ENCODE measurements at places on chromosomes 13 and 19. TPM values are rescaled to one million over a fixed set of nuclear protein-coding genes. Genes with fewer than 3 reads are reported as not detected.
A peak's percentile ranks its signal among the peaks of the same experiment; 100 is the strongest.

DNA sequence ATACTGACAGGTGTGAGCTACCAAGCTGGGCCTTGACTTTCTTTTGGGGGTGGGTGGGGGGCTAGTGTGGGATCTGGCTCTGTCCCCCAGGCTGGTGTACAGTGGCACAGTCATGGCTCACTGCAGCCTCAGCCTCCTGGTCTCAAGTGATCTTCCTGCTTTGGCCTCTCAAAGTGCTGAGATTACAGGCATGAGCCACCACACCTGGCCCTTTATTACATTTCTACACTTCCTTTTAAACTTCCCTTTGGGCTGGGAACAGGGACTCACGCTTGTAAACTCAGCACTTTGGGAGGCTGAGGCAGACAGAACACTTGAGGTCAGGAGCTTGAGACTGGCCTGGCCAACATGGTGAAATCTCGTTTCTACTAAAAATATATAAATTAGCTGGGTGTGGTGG lies 12.0 kb downstream of the FTL start:
- no peaks in the 10 kb centered on the region for H3K4me1 ChIP-seq
- H3K27ac ChIP-seq = no peak overlapping the region
- H3K4me3 ChIP-seq = no peak overlapping the region
- no peaks in the 10 kb centered on the region for H3K27me3 ChIP-seq
- peaks cover 9% of the 10 kb centered on the region for H3K36me3 ChIP-seq

Gene MBD3L2
- total RNA-seq = not detected

Gene NLRP4
- not detected for total RNA-seq

Gene EML2
- total RNA-seq = 57.4 TPM

Gene ITPKC
- 7.3 TPM for total RNA-seq

Gene SLC7A9
- 0.24 TPM for total RNA-seq

- no peaks in the 10 kb centered on the region for H3K36me3 ChIP-seq
- H3K4me1 ChIP-seq = no peaks in the 10 kb centered on the region
- DNase-seq = no peak
- no peaks in the 10 kb centered on the region for H3K27me3 ChIP-seq
- H3K4me3 ChIP-seq = no peak overlapping the region
These were observed 93.6 kb upstream of the ZNF507 start for GRCh38 chr19:32251634-32252332.

- H3K4me1 ChIP-seq = peaks cover 10% of the 10 kb centered on the region
- H3K27me3 ChIP-seq = no peaks in the 10 kb centered on the region
- DNase-seq = no peak
- H3K4me3 ChIP-seq = no peak overlapping the region
- no peak overlapping the region for H3K27ac ChIP-seq
- H3K36me3 ChIP-seq = no peaks in the 10 kb centered on the region
These were observed 79.9 kb downstream of the RNASEH2B start for GRCh38 chr13:50989476-50989875.

- no peaks in the 10 kb centered on the region for H3K27me3 ChIP-seq
- H3K4me1 ChIP-seq = no peaks in the 10 kb centered on the region
- H3K4me3 ChIP-seq = peak overlapping the region; percentile 35
- no peak overlapping the region for H3K27ac ChIP-seq
These were observed 14.7 kb downstream of the CDX2 start for GRCh38 chr13:27954406-27954851.

DNA sequence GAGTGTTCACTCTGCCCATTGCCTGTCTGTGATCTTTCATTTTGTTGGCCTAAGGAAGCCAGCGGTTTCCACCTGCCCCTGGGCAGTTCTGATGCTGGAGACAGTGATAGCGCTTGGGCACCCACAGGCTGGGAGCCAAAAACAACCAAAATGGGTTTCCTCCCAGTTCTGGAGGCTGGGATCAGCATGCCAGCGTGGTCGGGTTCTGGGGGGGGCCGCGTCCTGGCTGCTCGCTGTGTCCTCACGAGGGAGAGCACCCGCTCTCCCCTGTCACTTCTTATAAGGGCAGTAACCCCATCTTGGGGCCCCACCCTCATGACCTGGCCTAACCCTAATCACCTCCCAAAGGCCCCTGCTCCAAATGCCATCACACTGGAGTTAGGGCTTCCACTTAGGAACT lies 67.9 kb downstream of the RAB20 start:
- no peaks in the 10 kb centered on the region for H3K27me3 ChIP-seq
- DNase-seq = no peak
- H3K4me1 ChIP-seq = no peaks in the 10 kb centered on the region
- no peak overlapping the region for H3K27ac ChIP-seq

DNA sequence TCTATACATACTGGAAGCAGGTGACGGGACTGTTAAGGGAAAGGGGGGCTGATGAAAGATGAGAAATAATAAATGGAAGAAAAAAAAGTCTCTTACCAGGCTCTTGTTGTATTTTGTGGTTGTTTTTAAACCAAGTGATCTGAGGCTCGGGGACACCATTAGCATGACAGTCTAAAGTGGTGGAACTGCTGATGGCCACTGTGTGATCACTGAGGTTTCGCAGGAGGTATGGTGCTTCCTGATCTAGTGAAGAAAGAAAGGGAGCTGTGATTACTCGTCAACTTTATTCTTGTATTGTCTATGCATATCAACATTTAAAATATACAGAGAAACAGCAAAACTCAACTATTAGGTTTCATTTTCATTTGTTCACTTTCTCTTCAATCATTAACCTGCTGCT lies 110.1 kb downstream of the FLT1 start:
- no peaks in the 10 kb centered on the region for H3K27me3 ChIP-seq
- H3K36me3 ChIP-seq = no peaks in the 10 kb centered on the region
- no peak for DNase-seq
- H3K4me3 ChIP-seq = no peak overlapping the region
- no peak overlapping the region for H3K27ac ChIP-seq

Gene HTR2A
- total RNA-seq = not detected

DNA sequence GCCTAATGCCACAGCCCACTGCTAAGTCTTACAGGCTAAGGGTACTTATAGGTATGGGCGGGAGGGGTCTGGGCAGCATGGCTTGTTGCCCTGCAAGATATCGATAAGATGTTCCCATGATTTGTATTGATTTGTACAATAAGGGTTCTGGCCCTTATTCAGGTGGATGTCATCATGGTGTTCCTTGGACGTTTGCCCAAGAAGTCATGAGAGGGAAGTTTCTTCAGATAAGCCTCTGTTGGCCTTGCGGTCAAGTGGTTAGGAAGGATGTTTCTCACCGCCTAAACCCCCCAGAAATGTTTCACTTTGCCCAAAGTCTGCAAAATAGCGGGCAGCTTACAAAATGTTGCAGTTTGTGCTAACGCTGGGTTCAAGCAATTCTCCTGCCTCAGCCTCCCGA lies 7.3 kb downstream of the PARP4 start:
- H3K4me1 ChIP-seq = no peaks in the 10 kb centered on the region
- H3K27ac ChIP-seq = no peak overlapping the region
- H3K36me3 ChIP-seq = no peaks in the 10 kb centered on the region
- no peak overlapping the region for H3K4me3 ChIP-seq

Gene TSSK6
- total RNA-seq = 11.3 TPM

- no peak overlapping the region for H3K27ac ChIP-seq
- DNase-seq = no peak
- H3K27me3 ChIP-seq = no peaks in the 10 kb centered on the region
- H3K4me1 ChIP-seq = peaks cover 14% of the 10 kb centered on the region
- no peak overlapping the region for H3K4me3 ChIP-seq
These were observed 3.2 kb upstream of the SPRYD7 start for GRCh38 chr13:49939321-49939720.

Gene ZNF547
- total RNA-seq = 10.1 TPM

Gene MAP3K10
- 22.5 TPM for total RNA-seq

Gene VSIG10L
- 0.14 TPM for total RNA-seq

GRCh38 chr13:28953714-28954418 lies 133.7 kb downstream of the MTUS2 start:
- H3K4me3 ChIP-seq = no peak overlapping the region
- no peaks in the 10 kb centered on the region for H3K36me3 ChIP-seq
- no peak for DNase-seq
- H3K4me1 ChIP-seq = no peaks in the 10 kb centered on the region

Gene ZNF578
- total RNA-seq = 1.5 TPM

DNA sequence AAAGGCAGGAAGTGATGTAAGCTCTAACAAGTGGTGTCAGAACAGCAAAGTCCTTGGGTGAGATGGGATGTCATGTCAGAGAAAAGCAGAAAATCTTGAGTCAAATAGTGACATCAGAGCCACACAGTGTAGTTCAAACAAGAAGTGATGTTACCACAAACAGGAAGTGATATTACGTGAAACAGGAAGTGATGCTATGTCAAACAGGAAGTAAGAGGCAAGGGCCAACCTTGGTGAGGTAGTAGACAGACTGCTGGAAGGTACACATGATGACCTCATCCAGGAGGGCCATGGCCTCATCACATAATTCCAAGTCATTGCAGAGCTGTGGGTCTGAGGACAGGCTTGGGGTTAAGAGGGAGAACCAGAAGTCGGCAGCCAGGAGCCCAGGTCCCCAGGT lies 7.0 kb upstream of the MAMSTR start:
- H3K4me3 ChIP-seq = no peak overlapping the region
- peaks cover 23% of the 10 kb centered on the region for H3K4me1 ChIP-seq
- no peak overlapping the region for H3K27ac ChIP-seq
- no peaks in the 10 kb centered on the region for H3K36me3 ChIP-seq

Data from naive thymus-derived CD4-positive, alpha-beta T cell (primary cell).